Activated B cell treated with CpG ODN at 0.5 μM for 24 hours (primary cell): ENCODE measurements at places on chromosomes 16 and 17. TPM values are rescaled to one million over a fixed set of nuclear protein-coding genes. Genes with fewer than 3 reads are reported as not detected.

GRCh38 chr16:72937916-72938794, 109.8 kb downstream of the ZFHX3 start:
- no peak overlapping the region for H3K27ac ChIP-seq
- no peaks in the 10 kb centered on the region for H3K36me3 ChIP-seq
- H3K4me1 ChIP-seq: no peaks in the 10 kb centered on the region
- no peak for DNase-seq
- H3K4me3 ChIP-seq: no peak overlapping the region
- H3K27me3 ChIP-seq: no peaks in the 10 kb centered on the region

GRCh38 chr17:37024181-37024637, 75.5 kb downstream of the AATF start:
- H3K27ac ChIP-seq: no peak overlapping the region
- H3K36me3 ChIP-seq: peaks cover 58% of the 10 kb centered on the region
- H3K27me3 ChIP-seq: no peaks in the 10 kb centered on the region
- DNase-seq: no peak
- H3K4me1 ChIP-seq: no peaks in the 10 kb centered on the region
- no peak overlapping the region for H3K4me3 ChIP-seq

The LGALS9B gene
- total RNA-seq: not detected in 2 replicates

- H3K36me3 ChIP-seq: peaks cover 26% of the 10 kb centered on the region
- DNase-seq: no peak
- H3K4me1 ChIP-seq: peaks cover 44% of the 10 kb centered on the region
- no peak overlapping the region for H3K27ac ChIP-seq
Observed at GRCh38 chr17:80705988-80706387, 161.3 kb downstream of the RPTOR start.

The TUBG2 gene
- total RNA-seq: 8.6 and 9.4 TPM in 2 replicates

- H3K36me3 ChIP-seq: peaks cover 1% of the 10 kb centered on the region
- no peak for DNase-seq
- no peaks in the 10 kb centered on the region for H3K27me3 ChIP-seq
Observed at GRCh38 chr17:50079334-50080095, 15.6 kb upstream of the PDK2 start.

The GPR139 gene
- total RNA-seq: not detected in 2 replicates

The SLC39A11 gene
- total RNA-seq: 27.2 and 34.8 TPM in 2 replicates

- no peaks in the 10 kb centered on the region for H3K4me1 ChIP-seq
- H3K27ac ChIP-seq: no peak overlapping the region
- no peak overlapping the region for H3K4me3 ChIP-seq
- H3K27me3 ChIP-seq: no peaks in the 10 kb centered on the region
Observed at GRCh38 chr16:79728048-79728922, 127.7 kb upstream of the MAF start.

The PSMD11 gene
- 115 and 117 TPM in 2 replicates for total RNA-seq

The EPX gene
- total RNA-seq: not detected in 2 replicates

The TOP2A gene
- total RNA-seq: 5.3 and 6.6 TPM in 2 replicates

DNA sequence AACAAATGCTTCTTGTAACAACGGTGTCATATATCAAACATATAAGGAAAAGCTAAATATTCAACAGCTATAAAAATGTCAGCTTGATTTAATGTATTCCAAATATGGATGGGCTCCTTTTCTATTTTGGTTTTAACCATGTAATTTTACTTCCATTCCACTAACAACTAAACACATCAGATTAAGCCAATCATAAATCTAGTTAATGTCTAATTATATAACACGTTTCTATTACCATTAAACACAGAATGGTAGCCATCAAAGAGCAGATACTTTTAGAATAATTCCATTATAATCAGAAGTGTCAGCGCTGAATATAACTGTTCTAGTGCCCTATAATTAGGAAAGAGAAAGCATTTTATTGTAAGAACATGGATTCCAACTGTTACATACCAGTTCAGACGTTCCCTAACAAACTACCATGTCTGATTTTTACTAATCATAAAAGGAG, 10.0 kb downstream of the CMC2 start:
- no peak for DNase-seq
- H3K36me3 ChIP-seq: peaks cover 16% of the 10 kb centered on the region
- H3K27me3 ChIP-seq: no peaks in the 10 kb centered on the region
- peak overlapping the region; percentile 88 for H3K27ac ChIP-seq

The VPS35L gene
- 59.7 and 66.0 TPM in 2 replicates for total RNA-seq

DNA sequence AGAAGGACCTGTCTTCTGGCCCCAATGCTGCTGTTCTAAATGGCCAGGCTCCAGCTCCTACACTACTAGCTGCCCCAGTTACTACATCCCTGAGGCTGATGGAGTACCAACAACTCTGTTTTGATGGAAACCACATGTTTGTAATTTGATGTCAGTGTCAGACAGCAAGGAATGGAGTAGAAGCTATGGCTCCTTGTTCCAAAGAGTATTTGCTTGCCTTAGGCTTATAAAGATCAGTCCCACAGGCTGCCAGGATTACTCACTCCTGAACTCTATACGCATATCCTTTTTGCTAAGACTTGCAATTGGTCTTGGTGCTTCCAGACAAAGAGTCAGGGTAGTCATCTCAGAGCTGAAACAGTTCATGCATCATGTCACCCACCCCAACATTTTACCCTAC, 139.6 kb downstream of the HS3ST3A1 start:
- no peak overlapping the region for H3K4me3 ChIP-seq
- no peaks in the 10 kb centered on the region for H3K4me1 ChIP-seq
- DNase-seq: no peak
- no peaks in the 10 kb centered on the region for H3K36me3 ChIP-seq
- H3K27me3 ChIP-seq: peaks cover 1% of the 10 kb centered on the region

- no peaks in the 10 kb centered on the region for H3K27me3 ChIP-seq
- H3K4me1 ChIP-seq: peaks cover 85% of the 10 kb centered on the region
- no peaks in the 10 kb centered on the region for H3K36me3 ChIP-seq
- H3K4me3 ChIP-seq: no peak overlapping the region
Observed at GRCh38 chr16:88464447-88465318, 11.6 kb downstream of the ZFPM1 start.

DNA sequence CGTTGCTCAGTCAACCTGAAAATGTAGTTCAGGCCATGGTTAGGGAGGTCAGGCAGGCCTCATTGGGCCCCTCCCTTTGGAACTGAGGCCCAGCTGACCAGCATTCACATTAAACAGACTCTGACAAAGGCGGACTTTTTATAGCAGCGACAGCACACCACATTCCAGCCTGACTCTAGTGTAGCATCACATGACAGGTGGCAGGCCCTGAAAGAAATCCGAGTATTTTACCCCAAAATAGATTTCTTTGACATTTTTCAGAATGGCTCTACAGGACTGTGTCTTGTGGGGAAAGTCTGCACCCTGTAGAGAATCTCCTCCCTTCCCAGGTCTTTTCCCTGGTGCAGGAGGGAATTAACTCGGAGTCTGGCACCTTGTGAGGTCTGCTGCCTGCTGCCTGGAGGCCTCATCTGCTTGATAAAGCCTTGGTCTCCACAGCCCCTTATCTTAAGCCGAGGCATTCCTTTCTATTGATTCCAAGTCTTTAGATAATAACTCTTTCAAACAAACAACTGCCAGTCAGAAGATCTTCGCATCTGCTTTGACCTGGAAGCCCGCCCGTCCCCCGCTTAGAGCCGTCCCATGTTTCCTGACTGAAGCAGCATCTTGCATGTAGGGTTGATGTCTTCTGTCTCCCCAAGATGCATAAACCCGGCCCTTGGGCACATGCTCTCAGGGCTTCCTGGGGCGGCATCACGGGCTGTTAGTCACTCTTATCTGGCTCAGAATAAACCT, 44.0 kb upstream of the CAPN15 start:
- no peaks in the 10 kb centered on the region for H3K27me3 ChIP-seq
- H3K27ac ChIP-seq: no peak overlapping the region
- H3K36me3 ChIP-seq: peaks cover 25% of the 10 kb centered on the region
- H3K4me3 ChIP-seq: no peak overlapping the region
- no peaks in the 10 kb centered on the region for H3K4me1 ChIP-seq

DNA sequence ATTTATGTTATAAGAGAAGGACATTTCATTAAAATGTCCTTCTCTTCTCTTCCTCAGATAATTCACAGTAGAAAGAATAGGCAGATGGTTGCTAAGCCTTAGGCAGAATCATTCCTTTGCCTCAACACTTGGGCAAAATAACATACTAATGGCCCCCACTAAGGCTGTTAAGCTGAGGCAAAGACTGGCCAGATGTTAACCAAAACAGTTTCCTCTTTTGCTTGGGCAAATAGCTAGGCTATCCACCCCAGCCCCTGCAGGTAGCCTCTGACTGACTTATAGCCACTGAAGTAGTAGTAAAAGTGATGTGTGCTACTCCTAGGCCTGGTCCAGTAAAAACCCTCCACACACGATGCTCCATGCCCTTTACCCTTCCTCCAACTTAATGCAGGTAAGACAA, 55.2 kb downstream of the SPAG9 start:
- H3K4me1 ChIP-seq: peaks cover 15% of the 10 kb centered on the region
- no peak overlapping the region for H3K27ac ChIP-seq
- no peak overlapping the region for H3K4me3 ChIP-seq
- DNase-seq: no peak

GRCh38 chr16:4468972-4469371, 5.5 kb downstream of the NMRAL1 start:
- no peak overlapping the region for H3K4me3 ChIP-seq
- no peak for DNase-seq
- no peaks in the 10 kb centered on the region for H3K27me3 ChIP-seq
- H3K27ac ChIP-seq: no peak overlapping the region
- peaks cover 8% of the 10 kb centered on the region for H3K4me1 ChIP-seq

The SOX15 gene
- total RNA-seq: 0.24 and 0.64 TPM in 2 replicates

The SLC22A31 gene
- not detected in 2 replicates for total RNA-seq

DNA sequence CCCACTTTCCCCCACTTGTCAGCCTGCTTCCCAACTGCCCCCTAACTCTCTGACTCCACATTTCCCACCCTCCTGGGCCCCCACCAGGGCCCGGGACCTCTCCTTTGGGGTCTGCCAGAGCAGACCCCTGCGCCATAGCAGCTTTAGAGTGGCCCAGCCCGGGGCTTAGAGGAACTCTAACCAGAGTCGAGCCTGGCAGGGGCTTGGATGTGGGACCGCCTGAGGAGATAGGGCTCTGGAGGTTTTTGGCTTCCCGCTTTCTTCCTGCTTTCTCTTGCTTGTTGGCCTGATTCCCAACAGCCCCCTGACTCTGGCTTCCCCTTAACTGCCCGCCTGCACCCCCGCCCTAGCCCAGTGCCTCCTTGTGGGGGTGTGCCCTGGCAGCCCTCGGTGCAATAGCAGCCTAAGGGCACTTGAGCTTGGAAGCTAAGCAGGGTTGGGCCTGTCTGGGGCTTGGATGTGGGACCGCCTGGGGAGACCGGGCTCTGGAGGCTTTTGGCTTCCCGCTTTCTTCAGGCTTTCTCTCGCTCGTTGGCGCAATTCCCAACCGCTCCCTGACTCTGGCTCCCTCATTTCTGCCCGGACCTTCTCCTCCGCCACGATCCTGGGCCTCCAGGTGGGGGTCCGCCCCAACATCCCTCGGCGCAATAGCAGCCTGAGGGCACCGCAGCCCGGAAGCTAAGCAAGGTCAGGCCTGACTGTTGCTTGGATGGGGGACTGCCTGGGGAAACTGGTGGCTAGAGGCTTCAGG, 2292.0 kb downstream of the TP53TG3F start:
- no peaks in the 10 kb centered on the region for H3K4me1 ChIP-seq
- H3K4me3 ChIP-seq: no peak overlapping the region
- H3K36me3 ChIP-seq: no peaks in the 10 kb centered on the region
- no peak for DNase-seq

GRCh38 chr16:47562366-47562765, 101.2 kb downstream of the PHKB start:
- H3K36me3 ChIP-seq: peaks cover 55% of the 10 kb centered on the region
- peaks cover 20% of the 10 kb centered on the region for H3K4me1 ChIP-seq
- DNase-seq: no peak

GRCh38 chr16:75120253-75120652, 3.7 kb upstream of the LDHD start:
- H3K4me1 ChIP-seq: no peaks in the 10 kb centered on the region
- H3K4me3 ChIP-seq: no peak overlapping the region
- no peak overlapping the region for H3K27ac ChIP-seq
- DNase-seq: no peak
- H3K36me3 ChIP-seq: no peaks in the 10 kb centered on the region

GRCh38 chr16:69768666-69769065, 6.5 kb downstream of the WWP2 start:
- H3K27ac ChIP-seq: peak overlapping the region; percentile 2
- no peak overlapping the region for H3K4me3 ChIP-seq
- H3K4me1 ChIP-seq: peaks cover 68% of the 10 kb centered on the region

- no peak for DNase-seq
- peaks cover 41% of the 10 kb centered on the region for H3K4me1 ChIP-seq
- peak overlapping the region; percentile 13 for H3K27ac ChIP-seq
- H3K4me3 ChIP-seq: no peak overlapping the region
- peaks cover 76% of the 10 kb centered on the region for H3K36me3 ChIP-seq
- no peaks in the 10 kb centered on the region for H3K27me3 ChIP-seq
Observed at GRCh38 chr17:42340691-42341127, 47.5 kb downstream of the STAT3 start.

- no peak overlapping the region for H3K27ac ChIP-seq
- DNase-seq: no peak
- peaks cover 32% of the 10 kb centered on the region for H3K27me3 ChIP-seq
- H3K4me1 ChIP-seq: peaks cover 3% of the 10 kb centered on the region
- no peaks in the 10 kb centered on the region for H3K36me3 ChIP-seq
Observed at GRCh38 chr16:8572063-8572918, 18.0 kb downstream of the TMEM114 start.

DNA sequence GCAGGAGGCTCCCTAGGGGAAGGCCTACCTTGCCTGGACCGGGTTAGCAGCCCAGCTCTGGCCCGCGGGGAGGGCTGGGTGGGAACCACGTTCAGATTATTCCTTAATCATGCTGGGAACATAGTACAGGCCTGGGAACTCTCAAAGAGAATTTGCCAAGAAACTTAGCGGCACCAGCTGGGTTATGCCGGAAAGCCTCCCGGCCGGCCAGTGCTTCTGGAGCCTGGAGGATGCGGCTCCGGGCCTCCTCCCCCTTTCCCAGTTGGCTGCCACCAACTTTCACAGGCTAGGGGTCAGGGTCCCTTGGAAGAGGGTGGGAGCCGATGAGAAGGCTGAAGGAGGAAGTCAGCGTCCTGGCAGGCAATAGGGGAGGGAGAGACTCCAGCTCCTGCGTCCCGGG, 10.8 kb downstream of the NGFR start:
- peaks cover 62% of the 10 kb centered on the region for H3K27me3 ChIP-seq
- H3K27ac ChIP-seq: no peak overlapping the region
- no peaks in the 10 kb centered on the region for H3K36me3 ChIP-seq

GRCh38 chr16:31253642-31254045, 6.1 kb upstream of the ITGAM start:
- H3K4me3 ChIP-seq: no peak overlapping the region
- no peaks in the 10 kb centered on the region for H3K27me3 ChIP-seq
- H3K4me1 ChIP-seq: peaks cover 16% of the 10 kb centered on the region

GRCh38 chr17:68963958-68964357, 8.8 kb upstream of the ABCA8 start:
- no peaks in the 10 kb centered on the region for H3K36me3 ChIP-seq
- no peak for DNase-seq
- no peak overlapping the region for H3K4me3 ChIP-seq
- peaks cover 3% of the 10 kb centered on the region for H3K27me3 ChIP-seq
- H3K4me1 ChIP-seq: no peaks in the 10 kb centered on the region

- H3K4me1 ChIP-seq: peaks cover 69% of the 10 kb centered on the region
- no peak for DNase-seq
- H3K27ac ChIP-seq: no peak overlapping the region
Observed at GRCh38 chr16:27259710-27260109, 8.9 kb downstream of the NSMCE1 start.

GRCh38 chr17:14340857-14341754, 40.2 kb downstream of the HS3ST3B1 start:
- H3K27me3 ChIP-seq: peaks cover 22% of the 10 kb centered on the region
- peaks cover 7% of the 10 kb centered on the region for H3K36me3 ChIP-seq
- no peak overlapping the region for H3K4me3 ChIP-seq
